ENCODE measurements at places on chromosomes 3 and 15.

DNA sequence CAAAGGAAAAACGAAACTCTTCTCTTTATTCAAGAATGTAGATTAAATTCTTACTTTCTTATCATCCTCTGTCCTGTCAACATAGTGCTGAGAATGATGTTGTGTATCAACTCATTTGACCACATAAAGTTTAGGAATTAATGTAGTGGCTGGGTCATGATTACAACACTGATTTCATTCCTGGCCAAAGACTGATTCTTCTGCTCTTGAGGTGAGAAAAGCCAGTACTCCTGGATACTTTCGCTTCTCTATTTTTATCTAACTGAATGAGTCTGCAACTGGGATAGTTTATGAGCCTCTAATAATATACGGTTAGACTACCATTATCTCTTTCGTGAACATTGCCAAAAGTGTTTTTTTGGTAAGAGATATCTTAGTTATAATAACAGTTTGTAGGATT is 173.0 kb downstream of the LPP start:
- no peak for DNase-seq

GRCh38 chr3:133280586-133280985 is 119.3 kb upstream of the BFSP2 start:
- DNase-seq: no peak

GRCh38 chr3:22157848-22158247 is 406.8 kb upstream of the ZNF385D start:
- no peak for DNase-seq

DNA sequence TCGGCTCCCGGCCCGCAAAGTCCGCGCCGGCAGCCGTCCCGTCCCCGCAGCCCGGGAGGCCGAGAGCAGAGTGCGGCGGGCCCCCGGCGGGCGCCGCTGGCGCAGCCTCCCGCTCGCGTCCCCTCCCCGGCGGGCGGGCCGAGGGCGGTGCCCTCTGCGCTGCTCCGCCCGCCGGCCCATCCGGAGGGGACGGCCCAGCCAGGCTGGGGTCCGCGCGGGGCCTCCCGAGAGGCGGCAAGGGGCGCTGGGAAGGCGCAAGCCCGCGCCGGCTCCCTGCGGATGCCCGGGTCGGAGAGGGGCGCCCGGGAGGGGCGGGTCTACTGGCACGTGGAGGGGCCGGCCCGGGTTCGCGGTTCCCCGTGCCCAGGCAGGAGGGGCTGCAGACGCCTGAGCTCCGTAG is at the start of the genes CLCN2 and POLR2H:
Gene CLCN2, minus strand, starts transcription at position 74 of the 400 bp plus-strand sequence. CDS start 126 bp downstream, outside the sequence.
Gene POLR2H, plus strand, starts transcription at position 179 of the 400 bp plus-strand sequence. CDS start 1,783 bp downstream, outside the sequence.
- DNase-seq: no peak

- DNase-seq: no peak
Measured at GRCh38 chr3:84974347-84974746, 15.6 kb downstream of the CADM2 start.

DNA sequence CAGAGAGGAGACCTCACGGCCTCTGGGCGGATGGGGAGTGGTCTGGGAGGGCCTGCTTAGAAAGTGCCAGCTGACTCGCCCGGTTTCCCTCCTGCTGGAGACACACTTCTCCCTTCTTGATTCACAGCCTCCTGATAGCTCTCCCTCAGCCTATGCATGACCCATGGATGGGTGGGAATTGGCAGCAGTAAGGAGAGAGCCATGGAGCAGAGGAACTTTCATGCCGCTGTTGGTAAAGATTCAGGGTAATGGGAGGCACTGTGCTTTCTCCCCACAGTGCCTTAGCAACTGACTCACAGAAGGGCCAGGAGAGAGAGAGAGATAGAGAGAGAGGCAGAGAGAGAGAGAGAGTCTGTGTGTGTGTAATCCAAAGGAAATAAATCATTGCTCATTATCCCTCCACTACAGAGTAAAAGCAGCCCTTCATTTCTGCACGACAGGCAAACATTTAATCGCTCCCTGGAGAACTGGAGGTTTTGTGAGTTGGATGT is 82.8 kb downstream of the SEMA5B start:
- DNase-seq: no peak

- DNase-seq: no peak
Measured at GRCh38 chr15:89138999-89139612, 50.9 kb downstream of the ABHD2 start.

DNA sequence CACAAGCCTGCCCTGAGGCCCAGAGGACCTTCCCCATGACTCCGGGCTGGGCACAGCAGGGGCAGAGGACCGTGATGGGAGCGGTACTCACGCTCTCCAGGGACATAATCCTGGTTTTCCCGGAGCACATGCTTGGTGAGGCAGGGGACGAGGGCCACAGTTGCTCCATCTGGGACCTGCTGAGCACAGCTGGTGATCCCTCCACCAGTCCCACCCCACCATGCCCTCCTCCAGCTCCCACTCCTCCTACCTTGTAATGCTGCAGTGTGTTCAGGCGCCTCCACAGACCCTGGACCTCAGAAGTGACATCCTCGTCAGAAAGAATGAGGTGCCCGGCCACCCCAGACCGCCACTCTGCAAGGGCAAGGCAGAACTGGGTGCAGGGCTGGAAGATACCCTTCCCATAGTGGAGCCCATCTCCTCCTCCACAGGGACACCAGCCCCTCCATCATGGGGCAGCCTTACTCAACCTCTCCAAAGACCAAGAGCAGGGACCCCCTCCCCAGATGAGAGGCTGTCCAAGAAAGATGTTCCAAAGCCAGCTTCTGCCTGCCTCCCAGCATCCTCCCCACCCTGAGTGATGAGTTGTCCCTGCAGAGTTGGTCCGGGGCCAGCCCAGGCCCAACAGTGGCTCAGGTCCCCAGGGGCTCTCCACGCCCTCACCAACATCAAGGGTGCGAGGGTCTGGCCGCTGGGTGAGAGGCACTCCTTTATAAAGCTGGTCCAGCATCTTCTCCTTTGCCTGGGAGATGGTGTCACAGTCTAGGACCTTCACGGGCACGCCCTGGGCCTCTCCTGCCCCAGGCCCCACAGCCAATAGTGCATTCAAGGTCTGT is 19.5 kb downstream of the PLXNB1 start:
- DNase-seq: no peak

GRCh38 chr3:194757647-194758061 is 72.0 kb downstream of the FAM43A start:
- DNase-seq: no peak

DNA sequence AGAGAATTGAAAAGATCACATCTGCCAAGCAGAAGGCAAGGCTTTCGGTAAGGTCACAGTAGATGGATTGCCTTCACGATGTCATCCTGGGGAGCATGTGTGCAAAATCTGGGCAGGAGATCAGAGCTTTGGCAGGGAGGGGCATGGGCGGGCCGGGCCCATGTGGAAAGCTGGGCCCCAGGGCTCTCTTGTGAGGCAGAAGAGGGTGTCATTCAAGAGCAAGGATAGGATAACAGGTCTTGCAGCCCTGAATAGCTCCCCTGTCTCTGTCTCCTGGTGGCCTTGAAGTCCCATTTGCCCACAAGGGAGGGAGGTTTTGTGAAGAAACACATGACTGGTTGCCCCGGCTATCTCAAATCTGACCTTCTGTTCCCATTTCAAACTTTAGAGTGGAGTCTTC is 172.0 kb downstream of the OPA1 start:
- DNase-seq: no peak

DNA sequence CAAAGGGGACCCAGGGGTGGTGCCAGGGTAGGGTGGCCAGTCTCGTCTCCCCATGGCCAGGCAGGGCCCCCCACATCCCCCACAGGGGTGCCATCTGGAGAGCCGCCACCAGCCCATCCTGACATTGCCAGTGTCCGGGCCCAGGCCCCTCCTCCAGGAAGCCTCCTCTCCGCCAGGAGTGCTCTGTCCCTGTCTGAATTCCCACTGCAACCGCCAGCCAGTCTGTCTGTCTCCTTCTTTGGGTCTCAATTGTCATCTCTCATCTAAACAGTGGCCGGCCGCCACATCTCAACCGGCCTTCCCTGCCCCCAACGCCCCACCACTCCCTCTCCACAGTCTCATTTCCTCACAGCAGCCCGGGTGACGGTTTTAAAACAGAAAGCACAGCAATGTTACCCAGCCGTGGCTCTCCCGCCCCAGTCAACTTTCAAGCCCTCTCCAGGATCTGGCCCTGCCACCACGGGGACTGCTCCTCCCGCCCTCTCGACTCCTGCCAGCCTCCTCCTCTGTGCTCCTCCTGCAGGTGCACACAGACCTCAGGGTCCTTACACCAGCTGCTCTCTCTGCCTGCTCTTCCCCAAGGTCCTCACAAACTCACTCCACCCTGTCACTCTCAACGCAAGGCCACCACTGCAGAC is 57.0 kb downstream of the IQSEC1 start:
- no peak for DNase-seq

- DNase-seq: no peak
Measured at GRCh38 chr3:69292959-69293574, 92.8 kb downstream of the FRMD4B start.

GRCh38 chr3:108677811-108678210 is 79.4 kb downstream of the RETNLB start:
- DNase-seq: no peak

DNA sequence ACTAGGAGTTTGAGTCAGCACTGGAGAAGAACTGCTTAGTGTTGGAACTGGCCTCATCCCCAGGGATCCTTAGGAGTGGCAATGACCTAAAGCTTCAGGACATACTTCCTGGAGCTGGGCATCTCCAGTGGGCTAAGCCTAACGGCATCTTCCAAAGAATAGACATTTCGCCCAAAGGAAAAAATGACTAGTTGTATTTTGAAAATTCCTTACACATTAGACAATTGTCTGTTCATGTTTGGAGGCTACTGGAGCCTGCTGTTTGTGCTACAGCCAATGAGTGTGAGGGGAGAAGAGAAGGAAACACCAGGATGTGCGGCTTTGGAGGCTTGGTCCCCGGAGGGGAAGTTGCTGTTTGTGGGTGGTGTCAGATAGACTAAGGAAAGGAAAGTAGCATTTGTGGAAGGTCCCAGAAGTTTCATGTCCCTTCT is 77.6 kb downstream of the POLR2M start:
- DNase-seq: no peak

GRCh38 chr15:61169904-61170695 is 59.0 kb downstream of the RORA start:
- DNase-seq: no peak

GRCh38 chr15:40825661-40826422 is 2.7 kb downstream of the PPP1R14D start:
- no peak for DNase-seq

DNA sequence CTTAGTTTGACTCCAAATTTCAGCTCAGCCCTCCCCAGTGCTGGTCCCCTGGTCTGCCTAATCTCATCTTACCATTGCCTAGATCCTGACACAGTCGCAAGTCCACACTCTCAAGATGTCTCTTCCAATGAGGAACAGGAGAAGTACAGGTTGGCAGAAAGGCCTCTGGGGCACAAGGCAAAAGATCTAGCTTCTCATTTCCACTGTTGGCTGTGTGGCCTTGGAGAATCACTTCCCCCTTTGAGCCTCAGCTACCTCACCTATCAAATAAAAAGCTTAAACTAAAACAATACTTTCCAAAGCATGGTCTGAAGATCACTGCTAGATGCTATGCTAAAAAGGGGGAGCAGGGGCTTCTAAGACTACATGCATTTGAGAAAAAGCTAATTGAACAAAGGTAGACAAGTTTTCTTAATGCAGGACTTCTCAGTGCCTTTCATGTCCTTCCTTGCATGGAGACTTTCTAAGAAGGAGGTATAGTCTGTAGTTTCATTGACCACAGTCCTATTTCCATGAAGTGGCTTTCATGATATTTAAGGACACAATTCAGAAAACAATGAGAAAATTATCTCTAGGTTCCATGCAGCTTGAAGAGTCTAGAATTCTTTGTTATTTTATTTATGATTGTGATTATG is 118.0 kb upstream of the RAD18 start:
- peak; percentile 4 for DNase-seq

DNA sequence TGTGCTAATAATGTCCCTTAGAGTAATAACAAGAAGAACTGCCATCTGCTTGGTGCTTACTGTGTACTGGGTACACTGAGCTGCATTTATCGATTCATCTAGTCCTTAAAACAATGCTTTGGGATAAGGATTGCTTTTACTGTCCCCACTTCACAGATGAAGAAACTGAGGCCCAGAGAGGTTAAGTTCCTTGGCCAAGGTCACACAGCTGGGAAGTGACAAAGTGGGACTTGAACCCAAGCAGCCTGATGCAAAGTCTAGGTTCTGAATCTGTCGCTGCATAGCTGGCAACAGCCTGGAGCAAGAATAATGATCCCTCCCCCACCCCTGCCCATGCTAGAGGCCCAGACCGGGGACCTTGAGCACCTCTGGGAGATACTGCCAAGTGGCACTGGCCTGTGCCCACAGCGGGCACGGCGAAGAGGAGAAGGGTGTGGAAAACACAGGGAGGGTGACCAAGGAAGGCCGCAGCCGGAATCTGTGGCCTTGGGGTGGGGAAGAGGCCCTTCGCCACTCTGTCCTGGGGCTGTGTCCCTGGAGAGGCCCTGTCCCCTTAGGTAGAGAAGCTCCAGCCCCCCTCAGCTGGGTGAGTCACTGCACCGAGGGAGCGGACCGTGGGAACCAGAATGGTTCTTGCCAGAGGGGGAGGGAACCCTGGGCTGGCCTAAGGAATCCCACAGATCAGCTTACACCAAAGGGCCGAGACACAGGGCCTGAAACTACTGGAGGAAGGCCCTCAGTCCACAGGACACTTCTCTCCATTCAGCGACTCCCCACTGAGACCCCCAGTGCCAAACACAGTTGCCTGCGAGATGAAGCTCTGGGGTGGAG is 3.5 kb downstream of the PLXND1 start:
- DNase-seq: no peak

- no peak for DNase-seq
Measured at GRCh38 chr15:46848704-46849103, 868.6 kb upstream of the SEMA6D start.

DNA sequence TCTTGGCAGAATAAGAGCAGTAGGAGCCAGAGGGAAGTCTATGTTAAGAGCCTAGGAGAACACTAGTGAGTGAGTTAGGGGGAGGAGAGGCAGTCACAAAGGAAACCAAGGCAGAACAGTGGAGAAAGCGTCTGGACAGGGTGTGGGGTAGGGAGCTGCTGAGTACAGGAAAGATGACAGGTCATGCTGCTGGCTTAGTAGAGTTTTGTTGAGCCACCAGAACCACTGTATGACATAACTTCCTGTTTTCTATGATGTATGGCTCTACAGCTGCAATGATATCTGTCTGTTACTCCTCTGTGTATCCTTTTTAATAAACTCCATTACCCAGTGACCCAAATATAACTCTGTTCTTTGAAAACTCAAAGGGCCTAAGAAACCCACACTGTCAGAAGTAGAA is 10.6 kb upstream of the STT3B start:
- peak; percentile 94 for DNase-seq

- no peak for DNase-seq
Measured at GRCh38 chr15:76169911-76170800, 110.4 kb downstream of the TMEM266 start.

- DNase-seq: no peak
Measured at GRCh38 chr3:190860521-190860920, 2.0 kb downstream of the GMNC start.

GRCh38 chr3:8458711-8459110 is 42.9 kb upstream of the LMCD1 start:
- DNase-seq: no peak

DNA sequence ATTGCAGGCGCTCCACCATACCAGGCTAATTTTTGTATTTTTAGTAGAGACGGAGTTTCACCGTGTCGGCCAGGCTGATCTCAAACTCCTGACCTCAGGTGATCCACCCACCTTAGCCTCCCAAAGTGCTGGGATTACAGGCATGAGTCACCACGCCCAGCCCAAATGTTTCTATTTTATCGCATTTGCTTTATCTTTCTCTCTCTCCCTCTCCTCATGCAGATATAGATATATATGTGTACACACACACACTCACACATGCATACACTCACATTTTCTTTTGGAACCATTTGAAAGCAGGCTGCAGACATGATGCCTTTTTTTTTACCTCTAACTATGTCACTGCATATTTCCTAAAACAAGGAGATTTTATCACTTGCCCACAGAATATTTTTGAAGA is 7.3 kb upstream of the MCCC1 start:
- no peak for DNase-seq

- DNase-seq: no peak
Measured at GRCh38 chr15:66679061-66679656, 22.9 kb upstream of the SMAD6 start.
